ENCODE measurements at places on chromosomes 2 and 18.

- DNase-seq = no peak
Measured at GRCh38 chr2:63817382-63817781, 24.3 kb upstream of the UGP2 start.

GRCh38 chr18:3498698-3499471, 48.9 kb downstream of the TGIF1 start:
- no peak for DNase-seq

GRCh38 chr2:38430196-38430595, 53.1 kb upstream of the ATL2 start:
- no peak for DNase-seq

DNA sequence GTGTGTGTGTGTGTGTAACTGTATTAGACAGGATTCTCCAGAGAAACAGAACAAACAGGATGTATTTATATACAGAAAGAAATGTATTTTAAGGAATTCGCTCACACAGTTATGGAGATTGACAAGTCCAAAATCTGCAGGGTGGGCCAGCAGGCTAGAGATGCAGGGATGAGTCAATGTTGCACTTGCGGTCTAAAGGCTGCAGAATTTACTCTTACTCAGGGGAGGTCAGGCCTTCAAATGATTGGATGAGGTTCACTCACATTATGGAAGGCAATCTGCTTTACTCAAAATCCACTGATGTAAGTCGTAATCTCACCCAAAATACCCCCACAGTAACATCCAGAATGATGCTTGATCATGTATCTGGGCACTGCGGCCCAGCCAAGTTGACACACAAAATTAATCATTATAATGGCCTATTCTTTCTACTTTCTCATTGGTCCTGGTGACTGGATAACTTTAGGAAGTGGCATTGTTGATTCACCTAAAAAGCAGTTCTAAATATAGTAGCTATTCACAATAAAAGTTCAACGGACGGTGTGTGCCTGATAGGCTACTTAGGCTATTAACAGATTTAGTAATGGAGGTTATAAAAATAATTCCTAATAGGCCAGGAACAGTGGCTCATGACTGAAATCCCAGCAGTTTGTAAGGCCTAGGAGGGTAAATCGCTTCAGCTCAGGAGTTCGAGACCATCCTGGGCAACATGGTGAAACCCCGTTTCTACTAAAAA, 40.6 kb upstream of the ACYP2 start:
- DNase-seq = no peak

DNA sequence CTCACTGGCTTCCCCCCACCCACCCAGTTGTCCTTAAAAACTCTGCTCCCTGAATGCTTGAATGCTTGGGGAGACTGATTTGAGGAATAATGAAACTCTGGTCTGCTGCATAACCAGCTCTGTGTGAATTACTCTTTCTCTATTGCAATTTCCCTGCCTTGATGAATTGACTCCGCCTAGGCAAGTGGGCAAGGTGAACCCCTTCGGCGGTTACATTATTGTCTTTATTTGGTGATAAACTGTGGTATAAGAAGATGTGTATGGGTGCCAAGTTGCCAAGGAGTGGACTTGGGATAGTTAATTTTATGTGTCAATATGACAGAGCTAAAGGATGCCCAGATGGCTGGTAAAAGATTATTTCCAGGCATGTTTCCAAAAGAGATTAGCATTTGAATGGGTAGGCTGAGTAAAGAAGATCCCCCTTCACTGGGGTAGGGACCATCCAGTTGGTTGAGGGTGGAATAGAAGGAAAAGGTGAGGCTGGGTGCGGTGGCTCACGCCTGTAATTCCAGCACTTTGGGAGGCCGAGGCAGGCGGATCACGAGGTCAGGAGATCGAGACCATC, 98.5 kb upstream of the HAAO start:
- no peak for DNase-seq

- DNase-seq = no peak
Measured at GRCh38 chr2:106948540-106948939, 62.6 kb upstream of the ST6GAL2 start.

- no peak for DNase-seq
Measured at GRCh38 chr18:21306368-21306767, 64.3 kb downstream of the GREB1L start.

GRCh38 chr18:10537765-10538164, 11.9 kb downstream of the NAPG start:
- no peak for DNase-seq

Measured in stimulated activated naive CD8-positive, alpha-beta T cell treated with anti-CD3 and anti-CD28 coated beads, Interleukin-15, amount 100 ng/mL, for 72 hours (primary cell).